Stimulated activated CD4-positive, alpha-beta T cell treated with anti-CD3 and anti-CD28 coated beads, Interleukin-4, amount 100 ng/mL, for 1 hour (primary cell): ENCODE measurements at places on chromosomes 6 and 20.

- DNase-seq = no peak
Measured at GRCh38 chr6:113293423-113293740, 563.8 kb upstream of the MARCKS start.

DNA sequence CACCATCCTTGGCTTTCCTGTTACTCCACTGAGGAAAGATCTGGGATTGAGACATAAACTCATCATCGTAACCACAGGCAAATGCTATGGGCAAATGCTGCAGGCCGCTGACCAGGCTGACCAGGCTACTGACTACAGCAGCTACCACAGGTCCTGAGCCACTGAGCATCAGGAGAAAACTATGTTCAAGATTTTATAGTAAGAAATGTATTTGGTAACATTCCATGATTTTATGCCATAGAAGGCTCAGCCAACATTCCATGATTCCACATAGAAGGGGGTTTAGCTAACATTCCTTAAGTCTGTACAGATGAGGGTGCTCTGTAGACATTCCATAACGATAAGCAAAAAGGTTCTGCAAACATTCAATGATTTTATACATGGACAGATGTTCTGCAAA lies 16.1 kb upstream of the B4GALT5 start:
- DNase-seq = no peak

DNA sequence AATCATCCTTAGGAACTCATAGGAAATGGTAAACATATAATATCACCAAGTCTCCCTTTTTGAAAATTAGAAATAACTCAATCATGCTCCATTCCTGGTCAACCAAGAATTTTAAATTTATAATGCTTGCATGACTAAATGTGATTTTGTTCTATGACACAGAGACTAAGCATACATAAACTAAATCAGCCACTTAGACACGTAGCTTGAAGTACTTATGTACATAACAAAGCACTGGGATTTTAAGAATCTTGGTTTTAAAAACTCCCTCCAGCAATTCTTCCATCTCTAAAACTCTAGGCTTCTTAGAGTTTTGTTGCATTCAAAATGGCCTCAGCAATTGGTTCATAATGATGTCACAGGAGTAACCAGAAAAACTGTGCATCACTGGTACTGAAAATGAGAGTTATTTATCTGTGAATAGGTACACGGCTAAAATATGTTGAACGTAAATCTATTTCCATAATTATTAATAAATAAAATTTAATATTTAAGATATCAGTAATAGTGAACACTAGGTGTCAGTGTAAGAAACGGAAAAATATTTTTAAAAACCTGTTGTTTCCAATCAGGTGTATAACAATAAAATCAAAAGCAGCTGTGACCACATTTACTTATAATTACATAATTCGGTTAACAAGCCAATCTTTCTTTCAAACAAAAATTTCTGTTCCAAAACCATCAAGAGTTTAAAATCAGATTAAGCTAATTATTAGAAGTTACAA lies 241.6 kb upstream of the RUNX2 start:
- DNase-seq = no peak

GRCh38 chr6:129586815-129587214 lies 123.2 kb downstream of the ARHGAP18 start:
- no peak for DNase-seq

DNA sequence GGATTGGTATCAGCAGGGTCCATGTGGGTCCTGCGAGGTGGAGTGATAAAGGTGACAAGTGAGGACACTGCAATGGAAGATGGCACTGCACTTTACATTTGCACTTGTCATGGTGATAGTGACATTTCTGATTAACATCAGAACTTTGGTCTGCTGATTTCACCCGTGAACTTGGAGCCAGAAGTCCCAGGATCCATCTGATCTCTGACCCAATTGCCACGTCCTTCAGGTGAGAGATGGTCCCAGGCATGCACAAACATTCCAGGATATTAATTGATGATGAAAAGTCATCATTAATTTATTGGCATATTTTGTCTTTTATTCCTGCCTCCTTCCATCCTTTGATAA lies 9.8 kb upstream of the GHRH start:
- no peak for DNase-seq

DNA sequence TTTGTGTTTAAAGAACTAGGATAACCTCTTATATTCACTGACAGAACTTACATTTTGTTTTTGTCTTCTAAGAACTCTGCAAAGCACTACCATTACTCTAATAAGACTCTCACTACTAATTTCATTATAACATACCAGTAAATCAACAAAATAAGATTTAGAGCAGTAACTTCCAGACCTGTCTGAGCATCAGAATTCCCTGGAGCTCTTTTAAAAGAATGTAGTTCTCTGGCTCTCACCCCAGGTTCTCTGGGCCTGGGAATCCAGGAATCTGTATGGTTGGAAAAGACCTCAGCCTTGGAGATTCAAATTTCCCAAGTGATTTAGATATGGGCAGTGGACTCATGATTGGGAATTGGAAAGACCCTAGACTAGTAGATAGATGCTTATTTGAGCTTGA lies 89.4 kb downstream of the JAG1 start:
- no peak for DNase-seq

GRCh38 chr6:109263873-109264700 lies 118.2 kb downstream of the CD164 start:
- no peak for DNase-seq

- no peak for DNase-seq
Measured at GRCh38 chr6:129717277-129717676, 7.3 kb upstream of the ARHGAP18 start.

- DNase-seq = no peak
Measured at GRCh38 chr20:63118303-63119120, 97.4 kb downstream of the YTHDF1 start.

DNA sequence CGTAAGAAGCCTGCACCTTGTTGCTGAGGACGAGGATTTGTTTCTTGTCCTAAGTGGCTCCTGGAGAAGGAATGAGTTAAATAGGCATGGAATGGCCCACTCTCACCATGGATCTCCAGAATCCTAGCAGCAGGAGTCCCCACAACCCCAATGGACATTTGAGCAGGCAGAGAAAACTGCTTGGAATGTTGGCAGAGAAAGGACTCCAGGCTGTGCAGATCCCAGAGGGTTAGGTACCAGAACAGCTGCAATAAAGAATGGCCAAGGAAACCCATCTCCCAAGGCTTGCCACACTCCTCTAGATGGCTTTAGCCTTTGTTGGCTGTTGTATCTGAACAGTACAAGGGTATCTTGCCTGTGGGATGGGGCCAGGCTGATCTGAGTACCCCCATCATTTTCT lies 1415.7 kb upstream of the ADGRB3 start:
- no peak for DNase-seq

- DNase-seq = no peak
Measured at GRCh38 chr20:8777911-8778310, 291.0 kb upstream of the PLCB4 start.

DNA sequence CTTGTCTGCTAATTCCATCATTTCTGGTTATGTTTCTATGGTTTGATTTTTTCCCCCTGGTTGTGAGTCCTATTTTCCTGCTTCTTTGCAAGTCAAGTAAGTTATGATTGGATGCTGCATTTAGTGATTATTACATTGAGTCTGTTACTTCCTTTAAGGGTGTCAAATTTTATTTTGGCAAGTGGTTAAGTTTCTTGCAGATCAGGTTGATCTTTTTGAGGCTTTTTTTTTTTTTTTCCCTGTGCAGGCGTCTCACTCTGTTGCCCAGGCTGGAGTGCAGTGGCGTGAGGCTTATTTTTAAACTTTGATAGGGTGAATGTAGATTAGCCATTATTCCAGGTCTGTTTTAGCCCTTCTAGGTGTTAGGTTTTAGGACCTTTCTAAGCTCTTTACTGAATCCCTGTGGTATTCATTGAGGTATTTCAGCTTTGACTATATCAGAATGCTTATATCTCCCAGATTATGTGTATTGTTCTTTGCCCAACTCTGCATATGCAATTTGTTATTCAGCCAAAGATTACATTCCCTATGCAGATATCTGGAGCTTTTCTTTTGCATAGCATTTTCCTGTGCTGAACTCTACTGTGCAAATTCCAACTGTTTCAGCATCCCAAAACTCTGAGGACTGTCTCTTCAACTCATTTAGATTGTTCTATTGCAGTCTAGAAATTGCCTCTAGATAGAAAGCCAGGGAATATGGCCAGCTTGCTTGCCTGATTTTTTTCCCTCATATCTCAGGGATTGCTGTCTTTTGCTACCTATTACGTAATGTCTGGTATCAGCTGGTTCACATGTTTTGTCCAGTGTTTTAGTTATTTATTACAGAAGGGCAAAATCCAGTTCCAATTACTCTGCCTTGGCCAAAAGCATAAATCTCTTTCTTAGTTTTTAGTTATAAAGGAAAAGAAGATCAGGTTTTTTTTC lies 113.3 kb downstream of the AFG1L start:
- no peak for DNase-seq

DNA sequence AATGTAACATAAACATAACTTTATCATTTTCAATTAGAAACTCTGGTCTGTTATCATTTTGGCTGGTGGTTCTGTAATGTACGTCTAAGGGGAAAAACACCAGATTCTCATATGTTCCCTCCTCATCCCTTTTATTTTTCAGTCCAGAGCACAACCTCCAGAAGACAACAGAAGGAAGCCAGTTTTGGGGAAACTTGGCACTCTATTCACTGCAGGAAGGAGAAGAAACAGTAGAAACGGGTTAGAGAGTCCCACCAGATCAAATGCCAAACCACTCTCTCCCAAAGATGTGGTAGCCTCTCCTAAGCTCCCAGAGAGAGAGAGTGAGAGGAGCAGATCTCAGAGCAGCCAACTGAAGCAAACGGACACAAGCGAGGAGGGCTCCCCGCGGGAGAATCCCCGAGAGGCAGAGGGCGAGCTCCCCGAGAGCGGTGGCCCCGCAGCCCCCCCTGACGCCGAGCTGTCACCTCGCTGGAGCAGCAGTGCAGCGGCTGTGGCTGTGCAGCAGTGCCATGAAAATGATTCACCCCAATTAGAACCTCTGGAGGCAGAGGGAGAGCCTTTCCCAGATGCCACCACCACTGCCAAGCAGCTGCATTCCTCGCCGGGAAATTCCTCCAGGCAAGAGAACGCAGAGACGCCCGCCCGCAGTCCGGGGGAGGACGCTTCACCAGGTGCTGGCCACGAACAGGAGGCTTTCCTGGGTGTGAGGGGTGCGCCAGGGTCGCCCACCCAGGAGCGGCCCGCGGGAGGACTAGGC lies 117.8 kb downstream of the RTN4IP1 start:
- peak; percentile 54 for DNase-seq

DNA sequence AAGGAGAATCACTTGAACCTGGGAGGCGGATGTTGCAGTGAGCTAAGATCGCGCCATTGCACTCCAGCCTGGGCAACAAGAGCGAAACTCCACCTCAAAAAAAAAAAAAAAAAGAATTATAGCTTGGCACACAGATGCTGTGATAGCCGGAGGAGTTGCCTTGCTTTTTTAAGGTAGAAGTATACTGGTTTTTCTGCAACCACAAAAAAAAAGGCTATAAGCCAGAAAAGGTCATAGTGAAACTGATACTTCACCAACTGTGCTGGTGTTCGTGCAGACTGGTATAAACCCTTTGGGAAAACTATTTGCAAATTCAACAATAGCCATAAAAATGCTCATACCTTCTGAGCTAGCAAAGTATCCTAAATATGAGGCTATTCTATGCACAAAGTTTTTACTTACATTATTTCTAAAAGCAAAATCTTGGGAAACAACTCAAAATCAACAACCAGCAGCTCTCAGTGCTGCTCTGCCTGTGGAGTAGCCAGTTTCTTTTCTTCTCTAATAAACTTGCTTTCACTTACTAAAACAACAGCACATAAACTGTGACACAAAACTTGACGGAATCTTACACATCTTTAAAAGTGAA lies 44.0 kb downstream of the B4GALT5 start:
- DNase-seq = no peak

DNA sequence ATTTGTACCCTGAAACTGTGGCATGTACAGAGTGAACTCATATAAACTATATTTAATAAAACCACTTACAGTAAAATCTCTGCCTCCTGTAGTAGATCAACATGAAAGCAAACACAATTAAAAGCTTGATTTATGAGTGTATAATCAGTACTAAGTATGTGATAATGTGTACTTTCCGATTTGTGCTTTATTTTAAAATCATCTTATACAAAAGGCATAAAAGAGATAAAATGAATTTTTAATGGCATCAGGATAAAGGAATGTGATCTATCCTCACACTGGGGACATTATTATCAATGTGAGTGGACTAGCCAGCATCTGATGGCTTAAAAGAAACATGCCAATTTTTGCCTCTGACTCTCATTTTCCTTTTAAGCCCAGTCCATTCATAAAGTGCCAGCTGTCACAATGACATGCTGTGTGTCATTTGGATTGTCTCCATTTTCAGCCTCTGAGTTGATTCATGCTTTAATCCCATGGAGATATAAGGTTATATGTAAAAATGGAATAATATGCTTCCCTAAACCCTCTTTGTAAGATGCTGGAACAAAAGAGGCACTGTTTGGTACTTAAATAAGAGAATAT lies 831.6 kb upstream of the EYS start:
- DNase-seq = no peak

DNA sequence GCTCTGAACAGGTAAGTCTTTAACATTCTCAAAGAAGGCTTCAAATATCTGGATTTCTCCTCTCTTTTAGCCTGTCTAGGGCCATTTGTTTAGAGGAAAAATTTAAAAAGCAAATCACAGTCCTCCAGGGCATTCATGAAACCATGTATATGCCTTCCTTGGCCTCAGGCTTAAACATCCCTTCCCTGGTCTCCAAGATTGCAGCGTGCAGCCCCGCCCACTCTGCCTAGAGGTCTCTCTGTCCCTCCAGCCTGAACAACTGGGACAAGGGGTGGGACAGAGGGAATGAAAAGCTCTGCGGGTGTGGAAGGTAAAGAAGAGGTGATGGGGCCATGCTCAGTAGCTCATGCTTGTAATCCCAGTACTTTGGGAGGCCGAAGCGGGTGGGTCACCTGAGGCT lies 9.8 kb upstream of the CBFA2T2 start:
- DNase-seq = no peak

DNA sequence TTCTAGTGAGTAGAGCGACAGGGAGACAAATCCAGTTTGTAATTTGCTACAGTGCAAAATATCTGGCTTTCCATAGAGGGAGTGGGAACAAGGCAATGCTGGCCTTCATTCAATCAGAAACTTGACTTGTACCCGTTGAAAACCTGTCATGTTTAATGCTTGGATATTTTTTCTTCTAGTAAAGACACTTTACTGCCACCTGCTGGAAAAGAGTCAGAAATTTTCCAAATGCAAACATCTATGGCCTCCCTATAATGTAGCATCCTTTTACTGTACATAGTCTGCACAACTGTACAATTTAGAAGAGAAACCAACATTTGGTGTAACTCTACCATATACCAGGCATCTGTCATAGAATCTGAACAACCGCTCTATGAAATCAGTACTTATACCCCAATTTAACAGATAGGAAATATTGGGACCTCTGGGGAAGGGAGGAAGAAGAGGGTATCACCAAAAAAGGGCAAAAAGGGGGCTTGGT lies 16.7 kb upstream of the TBC1D20 start:
- DNase-seq = no peak

GRCh38 chr6:43772681-43773049 lies 2.7 kb downstream of the VEGFA start:
- no peak for DNase-seq

- DNase-seq = no peak
Measured at GRCh38 chr6:152426276-152426675, 210.9 kb downstream of the SYNE1 start.

- DNase-seq = no peak
Measured at GRCh38 chr20:34713194-34713943, 9.2 kb downstream of the TP53INP2 start.

GRCh38 chr6:119187596-119187995 lies 109.1 kb upstream of the FAM184A start:
- no peak for DNase-seq

GRCh38 chr6:37785663-37786270 lies 33.8 kb upstream of the ZFAND3 start:
- DNase-seq = no peak
